ENCODE measurements at places on chromosomes 11 and 22.
A peak's percentile ranks its signal among the peaks of the same experiment; 100 is the strongest.

GRCh38 chr11:59542142-59542810 is 30.9 kb downstream of the OR4D9 start:
- no peak for DNase-seq

DNA sequence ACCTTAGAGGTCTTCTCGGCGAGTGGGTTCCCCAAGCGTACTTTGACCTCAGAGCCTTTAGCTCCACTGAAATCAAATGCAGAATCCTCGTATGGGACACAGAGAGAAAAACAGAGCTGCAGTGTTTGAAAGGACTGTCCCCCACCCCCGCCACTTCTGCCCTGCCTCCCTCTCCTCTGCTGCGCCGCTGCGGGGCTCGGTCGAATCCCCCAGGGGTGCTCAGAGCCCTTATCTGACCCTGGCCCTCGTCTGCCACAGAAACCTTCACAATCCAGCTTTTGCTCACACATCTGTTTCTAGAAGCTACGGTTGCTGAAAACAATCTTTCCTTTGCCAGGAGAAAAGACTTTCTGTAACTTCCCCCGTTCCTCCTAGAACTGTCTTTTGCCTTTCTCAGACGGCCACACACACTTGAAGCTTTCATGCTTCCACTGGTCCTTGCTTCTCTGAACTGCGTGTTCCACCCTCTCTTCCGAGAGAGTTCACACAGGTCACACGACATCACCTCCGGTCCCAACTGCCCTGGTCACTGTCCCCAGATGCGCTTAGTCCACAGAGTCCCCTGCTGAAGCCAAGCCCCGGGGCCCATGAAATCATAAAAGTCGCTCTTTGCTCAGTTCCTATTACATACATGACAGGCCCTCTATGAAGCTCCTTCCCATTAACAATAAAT is 3.7 kb downstream of the SMIM35 start:
- DNase-seq: no peak

DNA sequence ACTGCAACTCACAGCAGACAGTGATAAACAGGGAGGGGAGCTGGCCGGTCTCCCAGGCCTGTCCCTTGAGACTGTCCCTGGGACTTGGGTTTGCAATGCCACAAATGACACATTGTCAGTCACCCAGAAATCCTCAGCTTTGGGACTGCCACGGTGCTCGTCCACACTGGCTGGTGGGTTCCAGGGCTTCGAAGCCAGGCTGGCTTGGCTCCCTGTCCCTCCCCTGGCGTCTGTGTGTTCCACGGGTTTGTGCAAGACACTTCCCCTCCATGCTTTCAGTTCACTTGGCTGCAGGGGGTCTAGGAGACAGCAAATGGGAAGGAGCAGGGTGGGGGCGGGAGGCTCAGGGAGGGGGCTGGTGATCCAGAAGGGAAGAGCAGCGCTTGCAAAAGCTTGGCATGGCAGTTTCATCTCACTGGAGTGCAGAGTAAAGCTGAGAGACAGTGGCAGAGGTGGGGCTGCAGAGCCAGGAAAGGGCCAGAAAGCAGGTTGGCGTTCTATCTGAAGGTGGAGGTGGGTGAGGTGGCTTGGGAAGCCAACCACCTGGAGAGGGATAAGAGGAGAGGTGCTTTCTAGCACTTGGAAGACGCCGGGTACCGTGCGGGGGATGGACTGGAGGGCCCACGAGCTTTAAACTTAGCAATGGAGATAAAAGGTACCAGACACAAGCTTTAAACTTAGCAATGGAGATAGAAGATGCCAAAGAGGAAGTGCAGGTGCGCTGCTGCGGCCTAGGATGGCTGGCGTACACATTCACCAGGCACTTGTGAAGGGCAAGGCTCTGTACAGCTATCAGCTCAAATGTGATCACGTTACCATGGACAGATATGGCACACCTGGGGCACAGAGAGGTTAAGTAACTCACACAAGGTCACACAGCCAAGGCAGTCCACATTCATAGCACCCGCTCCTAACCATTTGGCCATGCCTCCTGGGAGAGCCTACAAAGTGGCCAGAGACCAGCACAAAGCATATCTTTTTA is 86.4 kb upstream of the SHISAL1 start:
- DNase-seq: no peak

DNA sequence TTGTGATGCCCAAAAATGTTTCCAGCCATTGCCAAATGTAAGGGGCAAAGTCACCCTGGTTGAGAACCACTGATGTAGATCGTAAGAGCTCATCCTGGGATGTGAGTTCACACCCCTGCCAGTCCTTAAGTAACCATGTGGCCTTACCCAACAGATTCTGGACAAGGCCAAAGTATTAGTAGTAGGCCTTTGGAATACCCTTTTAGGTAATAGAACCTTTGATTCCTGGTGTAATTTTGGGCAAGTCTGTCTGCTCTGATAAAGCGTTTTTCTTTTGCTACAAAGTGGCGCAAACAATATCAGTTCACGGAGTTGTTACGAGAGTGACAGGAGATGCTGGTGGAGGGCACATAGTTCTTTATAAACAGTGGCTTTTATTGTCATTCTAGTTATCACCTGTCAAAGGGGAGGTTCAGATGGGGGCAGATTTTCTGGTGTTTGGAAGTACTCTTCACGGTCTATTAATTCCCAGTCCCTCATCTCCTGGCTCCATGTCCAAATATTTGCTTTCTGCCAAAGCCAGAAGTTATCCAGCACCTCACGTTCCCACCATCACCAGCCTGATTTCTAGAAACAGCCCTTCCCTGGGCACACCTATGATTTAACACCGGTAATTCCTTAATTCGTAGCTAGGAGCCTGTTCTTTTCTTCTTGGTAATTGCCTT is 73.8 kb upstream of the CRYBB3 start:
- DNase-seq: peak; percentile 94

- no peak for DNase-seq
Measured at GRCh38 chr22:27726331-27726685, 75.2 kb downstream of the MN1 start.

- no peak for DNase-seq
Measured at GRCh38 chr22:20435436-20436306, 2.0 kb downstream of the SCARF2 start.

- DNase-seq: peak; percentile 84
Measured at GRCh38 chr11:77819921-77820564, 479 bp downstream of the RSF1 start.

GRCh38 chr11:117600234-117600783 is 196.7 kb downstream of the DSCAML1 start:
- peak; percentile 99 for DNase-seq

DNA sequence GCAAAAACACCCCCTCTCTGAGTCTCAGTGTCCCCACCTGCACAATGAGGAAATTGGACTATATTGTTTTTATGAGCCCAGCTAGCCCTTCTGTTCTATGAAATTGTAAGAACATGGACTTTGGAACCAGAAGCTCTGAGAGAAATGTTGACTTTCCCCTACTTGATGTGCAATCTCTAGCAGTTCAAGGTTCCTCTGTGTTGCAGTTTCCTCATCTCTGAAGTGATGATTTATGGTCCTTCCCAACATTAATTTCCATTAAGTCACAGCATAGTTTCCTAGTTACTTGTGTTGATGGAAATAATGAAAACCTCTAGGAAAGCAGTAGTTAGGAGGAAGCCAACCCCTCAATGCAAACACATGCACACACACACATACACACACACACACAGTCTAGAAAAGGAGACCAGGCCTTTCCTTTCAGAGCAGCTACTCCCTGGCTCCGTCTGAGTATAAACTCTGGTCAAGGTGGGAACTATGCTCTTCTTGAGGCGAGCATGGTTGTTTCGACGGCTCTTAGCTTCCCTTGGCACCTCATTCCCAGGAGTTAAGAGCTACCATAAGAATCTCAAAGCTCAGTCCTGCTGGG is 518.4 kb downstream of the SOX6 start:
- no peak for DNase-seq

DNA sequence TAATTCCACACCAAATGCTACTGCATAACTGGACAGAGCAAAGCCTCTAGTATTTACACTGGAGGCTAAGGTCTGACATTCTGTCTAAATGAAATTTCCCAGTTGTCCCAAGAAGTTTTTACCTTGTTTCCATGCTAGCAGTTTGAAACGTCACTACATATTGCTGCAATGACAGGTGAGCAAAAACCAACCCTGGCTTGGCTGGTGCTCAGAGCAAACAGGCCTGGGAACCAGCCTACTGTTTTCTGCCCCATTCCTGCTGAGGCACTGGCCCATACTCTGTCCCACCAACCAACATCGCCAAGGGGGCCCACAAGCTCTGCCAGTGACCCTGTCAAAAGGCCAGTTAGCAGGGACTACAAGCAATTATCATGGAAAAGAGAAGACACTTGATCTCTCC is 131.1 kb downstream of the MPPED2 start:
- DNase-seq: no peak

- DNase-seq: no peak
Measured at GRCh38 chr11:11125618-11126017, 227.4 kb downstream of the CSNK2A3 start.

GRCh38 chr22:30276039-30276438 is 9.4 kb upstream of the OSM start:
- no peak for DNase-seq

DNA sequence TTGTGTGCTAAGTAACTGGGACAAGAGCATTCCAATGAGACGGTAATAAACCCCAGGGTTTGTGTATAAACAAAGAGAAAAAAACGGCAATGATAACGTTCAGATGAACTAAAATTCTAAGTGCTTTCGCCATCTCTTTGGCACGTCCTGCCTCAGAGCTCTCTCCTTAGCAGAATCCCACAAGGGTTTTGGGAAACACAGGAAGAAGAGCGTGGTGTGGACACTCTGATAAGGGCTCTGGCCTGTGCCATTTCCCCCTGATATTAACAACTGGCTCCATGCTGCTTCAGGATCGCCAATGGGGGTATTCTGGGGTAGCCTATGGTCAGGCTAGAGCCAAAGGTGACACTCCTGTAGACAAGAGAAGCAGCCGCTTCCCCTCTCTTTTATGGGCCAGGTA is 18.4 kb downstream of the ABCC8 start:
- DNase-seq: no peak

- no peak for DNase-seq
Measured at GRCh38 chr11:2533587-2534133, 88.9 kb downstream of the KCNQ1 start.

DNA sequence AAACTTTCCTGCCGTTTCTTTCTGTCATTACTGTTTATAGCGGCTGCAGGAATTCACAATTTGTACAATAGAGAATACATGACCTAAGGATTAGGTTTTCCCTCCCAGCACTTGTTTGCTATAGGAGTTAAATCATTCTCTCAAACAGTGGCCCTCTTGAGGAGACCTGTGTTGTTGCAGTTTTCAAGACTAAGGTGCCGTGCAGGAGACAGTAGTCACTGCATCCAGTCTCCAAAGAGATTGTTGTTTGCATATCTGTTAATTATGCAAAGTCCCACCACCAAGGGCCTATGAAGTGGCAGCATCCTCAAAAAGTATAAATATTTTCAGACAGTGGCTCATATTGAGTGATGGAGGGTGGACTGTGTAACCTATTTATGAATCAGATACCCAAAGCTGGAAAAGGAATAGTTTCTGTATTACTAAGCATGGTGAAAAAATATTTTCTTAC is 2.3 kb downstream of the PRSS23 start:
- DNase-seq: peak; percentile 81

- DNase-seq: no peak
Measured at GRCh38 chr22:44200451-44200850, 19.7 kb downstream of the PARVG start.

GRCh38 chr22:44001521-44001920 is 22.6 kb upstream of the PARVB start:
- no peak for DNase-seq

DNA sequence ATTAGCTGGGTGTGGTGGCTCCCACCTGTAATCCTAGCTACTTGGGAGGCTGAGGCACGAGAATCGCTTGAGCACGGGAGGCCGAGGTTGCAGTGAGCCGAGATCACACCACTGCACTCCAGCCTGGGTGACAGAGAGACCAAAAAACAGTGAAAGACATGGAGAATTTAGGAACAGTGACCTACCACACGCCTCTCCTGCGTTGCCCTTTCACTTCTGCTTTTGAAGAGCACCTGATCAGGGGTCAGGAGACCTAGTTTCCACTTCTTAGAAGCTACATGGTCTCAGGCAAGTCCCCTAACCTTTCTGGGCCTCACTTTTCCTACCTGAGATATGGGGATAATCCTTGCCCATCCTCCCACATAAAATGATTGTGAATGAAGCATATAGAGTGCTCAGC is 12.2 kb downstream of the SLC35C1 start:
- DNase-seq: no peak

GRCh38 chr11:99098751-99099150 is 78.0 kb downstream of the CNTN5 start:
- peak; percentile 7 for DNase-seq
